ENCODE measurements at places on chromosomes 4 and X.

DNA sequence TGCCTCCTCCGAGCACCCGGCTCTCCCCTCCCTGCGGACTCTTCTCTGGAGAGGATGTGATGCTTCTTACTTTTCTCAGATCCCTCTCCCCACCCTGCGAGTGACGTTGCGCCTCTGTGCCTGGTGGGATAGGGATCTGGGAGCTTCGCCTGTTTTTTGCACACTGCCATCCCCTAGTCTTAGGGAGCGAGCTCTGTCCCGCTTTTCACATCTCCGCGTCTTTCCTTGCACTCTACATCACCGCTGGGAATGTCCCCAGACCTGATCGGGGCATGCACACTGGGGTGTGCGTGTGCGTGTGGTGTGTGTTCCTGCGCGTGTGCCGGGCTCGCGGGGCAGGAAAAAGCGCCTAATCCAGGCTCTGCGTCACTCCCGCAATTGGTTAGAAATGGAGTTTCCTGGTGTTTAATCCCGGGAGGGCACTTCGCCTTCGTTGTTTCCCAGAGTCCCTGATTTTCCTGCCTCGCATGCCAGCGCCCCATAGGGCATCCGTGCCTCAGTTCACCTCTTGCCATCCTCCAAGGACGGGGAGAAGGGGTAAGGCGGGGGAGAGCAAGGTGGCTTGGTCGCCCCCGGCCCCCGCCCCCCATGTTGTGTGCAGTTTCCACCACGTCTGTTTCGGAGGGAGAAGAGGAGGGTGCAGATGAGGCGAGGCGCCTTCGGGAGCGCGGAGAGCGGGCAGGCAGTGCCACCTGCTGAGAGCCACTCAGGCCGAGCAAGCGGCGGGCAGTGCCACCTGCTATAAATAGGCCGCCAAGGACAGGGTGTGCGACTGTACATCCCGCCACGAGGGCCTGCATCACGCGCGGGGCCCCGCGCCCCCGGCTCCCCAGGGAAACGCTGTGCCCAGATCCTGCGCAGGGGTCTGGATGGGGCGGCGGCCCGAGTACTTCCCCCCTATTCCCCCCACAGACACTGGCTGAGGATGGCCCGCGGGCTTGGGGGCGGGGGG is 759 bp upstream of the TBC1D1 start:
- no peak for DNase-seq

DNA sequence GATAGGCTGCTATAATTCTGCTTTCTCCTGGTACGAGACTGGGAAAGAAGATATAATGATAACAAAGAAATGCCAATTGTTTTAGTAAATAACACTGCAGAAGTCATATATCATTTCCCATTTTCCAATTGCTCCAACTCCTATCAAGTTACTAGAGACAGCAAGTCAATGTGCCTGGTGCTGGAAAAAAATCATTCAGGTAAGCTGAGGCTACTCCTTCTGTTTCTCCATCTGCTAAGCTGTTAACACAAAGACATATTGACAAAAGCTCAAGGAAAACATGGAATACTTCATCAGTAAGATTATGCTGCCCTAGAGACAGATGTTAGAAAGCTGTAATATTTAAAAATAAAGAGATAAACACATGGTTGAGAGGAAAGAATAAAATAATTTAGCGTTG is 10.0 kb downstream of the NAA11 start:
- no peak for DNase-seq

DNA sequence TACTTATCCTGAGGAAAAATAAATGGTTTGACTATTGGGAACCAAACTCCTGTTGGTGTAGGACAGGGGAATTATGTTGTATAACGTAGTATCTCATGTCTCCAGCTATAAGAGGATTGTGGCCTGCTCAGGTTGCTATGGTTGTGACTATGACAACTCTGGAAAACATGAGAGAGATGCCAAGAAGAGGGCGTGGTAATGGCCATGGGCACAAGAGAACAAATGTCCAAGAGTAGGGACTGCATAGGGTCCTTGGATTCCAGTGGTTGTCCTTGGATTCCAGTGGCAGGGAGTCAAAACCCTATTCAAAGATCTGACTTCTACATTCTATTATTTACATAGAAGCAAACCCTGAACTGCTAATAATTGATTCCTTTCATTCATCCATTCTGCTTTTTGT is 6.8 kb upstream of the MOB1B start:
- no peak for DNase-seq

DNA sequence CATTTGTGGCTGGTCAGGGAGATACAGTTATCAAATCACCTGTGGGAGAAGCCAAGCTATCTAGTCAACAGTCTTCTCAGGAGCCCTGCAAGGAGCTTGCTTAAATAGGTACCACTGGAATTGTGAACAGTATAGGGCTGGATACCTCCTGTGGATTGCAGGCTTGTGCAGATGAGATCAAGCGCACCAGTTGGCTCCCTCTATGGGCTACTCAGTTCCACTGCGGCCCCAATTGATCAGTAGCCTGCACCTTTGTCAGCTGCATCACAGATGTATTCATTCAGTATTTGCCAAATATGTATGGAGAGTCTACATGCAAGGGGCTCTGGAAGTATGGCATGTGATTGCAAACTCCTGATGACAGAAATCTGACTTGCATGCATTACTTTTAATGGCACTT is 28.6 kb downstream of the TEX13A start:
- DNase-seq = no peak

DNA sequence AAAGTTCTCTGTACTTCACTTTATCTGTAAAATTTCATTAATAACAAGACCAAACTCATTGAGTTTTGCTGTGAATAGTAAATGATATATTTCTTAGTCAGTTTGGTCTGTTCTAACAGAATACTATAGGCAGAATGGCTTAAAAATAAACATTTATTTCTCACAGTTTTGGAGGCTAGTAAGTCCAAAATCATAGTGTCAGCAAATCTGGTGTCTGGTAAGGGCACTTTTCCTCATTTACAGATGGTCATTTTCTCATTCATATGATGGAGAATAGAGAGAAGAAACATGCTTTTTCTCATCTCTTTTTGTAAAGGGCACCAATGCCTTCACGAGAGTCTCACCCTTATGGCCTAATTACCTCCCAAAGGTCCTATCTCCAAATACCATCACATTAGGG is 415.1 kb downstream of the FAM133A start:
- DNase-seq = no peak

DNA sequence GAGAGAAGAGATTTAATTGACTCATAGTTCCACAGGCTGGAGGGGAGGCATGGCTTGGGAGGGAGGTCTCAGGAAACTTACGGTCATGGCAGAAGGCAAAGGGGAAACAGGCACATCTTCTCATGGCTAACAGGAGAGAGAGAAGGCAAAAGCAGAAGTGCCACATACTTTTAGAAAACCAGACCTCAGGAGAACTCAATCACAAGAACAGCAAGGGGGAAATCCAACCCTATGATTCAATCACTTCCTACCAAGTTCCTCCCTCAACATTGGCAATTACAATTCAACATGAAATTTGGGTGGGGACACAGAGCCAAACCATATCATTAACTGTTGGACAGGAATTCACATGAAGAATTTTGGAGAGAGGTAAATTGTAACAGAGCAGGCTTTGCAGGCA is 485.3 kb upstream of the PITX2 start:
- DNase-seq = no peak

- DNase-seq = no peak
Measured at GRCh38 chr4:48343551-48343950, 2.2 kb downstream of the SLAIN2 start.

GRCh38 chrX:133495464-133496391 is 80.4 kb upstream of the GPC4 start:
- DNase-seq = no peak
